ENCODE measurements at places on chromosomes 3 and 15.

DNA sequence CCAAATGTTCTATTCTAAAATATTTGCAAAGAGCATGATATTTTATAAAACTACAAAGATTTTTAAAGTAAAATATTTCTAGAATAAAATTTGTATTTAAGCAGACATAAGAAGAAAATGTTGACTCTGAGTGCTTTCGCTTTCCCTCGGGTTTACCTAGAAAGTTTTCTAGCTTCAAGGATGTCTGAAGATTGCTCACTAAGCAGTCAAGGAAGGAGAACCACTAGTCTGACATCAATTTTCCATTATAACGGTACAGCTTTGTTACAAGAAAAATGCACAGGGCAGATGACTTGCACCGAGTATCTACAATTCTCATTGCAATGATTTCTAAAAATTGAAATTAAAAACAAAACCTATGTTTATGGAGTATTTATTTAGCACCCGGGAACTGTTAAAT lies 14.2 kb downstream of the GPR15 start:
- ATAC-seq = peak; percentile 67

- no peak for ATAC-seq
Measured at GRCh38 chr3:50639055-50639494, 22.1 kb downstream of the MAPKAPK3 start.

DNA sequence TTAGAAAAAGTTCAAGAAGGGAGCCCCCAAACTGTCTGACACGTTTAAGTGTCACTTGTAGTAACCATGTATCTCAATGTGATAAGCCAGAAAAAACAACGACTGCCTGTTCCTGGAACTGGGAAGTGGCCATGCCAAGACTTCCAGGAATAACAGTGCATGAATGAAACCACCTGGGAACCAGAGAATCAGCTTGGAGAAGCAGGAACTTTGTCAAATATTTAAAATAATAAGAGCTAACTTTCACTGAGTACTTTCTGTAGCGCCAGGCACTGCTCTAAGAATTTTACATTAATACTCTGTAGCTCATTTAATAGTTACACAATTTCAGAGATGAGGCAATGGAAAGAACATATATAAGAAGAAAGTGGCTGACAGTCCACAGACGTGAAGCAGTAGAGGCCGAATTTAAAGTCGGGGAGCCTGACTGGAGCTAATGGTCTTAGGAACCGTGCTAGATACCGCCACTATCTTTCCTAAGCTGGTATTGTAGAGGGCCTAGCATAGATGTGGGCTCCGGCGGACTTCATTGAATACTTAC lies 876 bp downstream of the PLSCR1 start:
- ATAC-seq = peak; percentile 10

GRCh38 chr3:4547799-4548198 lies 54.7 kb downstream of the ITPR1 start:
- no peak for ATAC-seq

DNA sequence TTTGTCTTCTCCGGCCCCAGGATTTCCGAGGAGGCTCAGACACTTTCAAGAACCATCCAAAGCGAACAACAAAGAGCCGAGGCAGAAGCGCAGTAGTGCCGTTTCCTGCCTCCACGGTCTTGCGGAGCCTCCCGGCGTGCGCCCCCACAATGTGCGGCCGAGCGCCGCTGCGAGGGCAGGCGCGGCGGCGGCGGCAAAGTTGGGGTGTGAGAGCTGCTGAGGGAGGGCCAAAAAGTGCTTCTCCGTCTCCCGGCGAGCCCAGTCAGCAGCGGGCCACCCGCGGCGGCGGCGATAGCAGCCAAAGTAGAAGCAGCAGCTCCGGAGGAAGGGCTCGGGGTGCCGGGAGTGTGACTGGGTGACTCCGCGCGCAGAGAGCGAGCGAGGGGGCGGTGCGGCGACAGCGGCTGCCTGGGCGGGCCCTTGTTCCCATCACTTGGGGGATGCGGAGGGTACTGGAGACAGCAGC lies 749.1 kb downstream of the ROBO1 start:
- peak; percentile 54 for ATAC-seq

DNA sequence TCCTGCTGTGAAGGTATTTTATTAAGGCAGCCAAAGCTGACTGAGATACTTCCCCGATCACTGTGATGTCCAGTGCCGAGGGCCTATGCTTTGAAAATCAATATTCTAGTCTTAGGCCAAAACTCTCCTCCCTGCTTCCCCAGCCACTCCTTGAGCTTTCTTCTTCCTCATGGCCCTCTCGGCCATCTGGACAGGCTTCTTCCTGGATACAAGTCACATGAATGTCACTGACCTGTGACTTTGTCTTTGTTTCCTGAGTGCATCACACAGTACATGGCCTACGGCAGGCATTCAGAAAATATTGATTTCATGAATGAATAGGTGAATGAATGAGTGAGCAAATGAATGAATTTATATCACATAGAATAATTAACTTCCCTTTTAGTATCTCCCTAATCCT lies 24.6 kb upstream of the HES1 start:
- no peak for ATAC-seq

- peak; percentile 22 for ATAC-seq
Measured at GRCh38 chr15:78405336-78405924, 32.6 kb upstream of the IREB2 start.

DNA sequence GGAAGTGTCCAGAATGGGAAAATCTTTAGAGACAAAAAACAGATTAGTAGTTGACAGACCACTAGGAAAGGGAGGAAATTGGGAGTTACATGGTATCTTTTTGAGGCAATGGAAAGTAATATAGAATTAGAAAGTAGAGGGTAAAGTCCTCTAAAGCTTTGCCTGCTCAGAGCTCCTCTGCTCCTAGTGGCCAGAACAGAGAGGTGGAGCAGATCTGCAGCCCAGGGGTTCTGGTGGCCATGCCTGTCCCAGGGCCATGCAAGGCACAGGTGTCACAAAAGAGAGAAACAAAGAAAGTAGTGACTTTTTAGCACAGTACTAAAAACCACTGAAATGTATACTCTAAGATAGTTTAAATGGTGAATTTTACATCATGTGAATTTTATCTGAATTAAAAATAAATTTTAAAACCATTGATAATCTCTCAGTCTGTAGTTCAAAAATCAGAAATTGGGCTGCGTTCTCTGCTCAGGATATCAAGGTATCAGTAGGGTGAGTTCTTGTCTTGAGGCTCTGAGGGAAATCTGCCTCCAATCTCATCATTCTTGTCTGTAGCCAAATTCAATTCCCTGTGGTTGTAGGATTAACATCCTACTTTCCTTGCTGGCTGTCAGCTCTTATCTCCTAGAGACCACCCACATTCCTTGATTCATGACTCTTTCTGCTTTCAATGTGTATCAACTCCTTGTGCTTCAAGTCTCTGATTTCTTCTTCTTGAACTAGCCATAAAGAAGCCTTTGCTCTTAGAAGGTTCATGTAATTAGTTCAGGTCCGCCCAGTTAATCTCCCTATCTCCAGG lies 23.6 kb downstream of the PYGO1 start:
- ATAC-seq = no peak

DNA sequence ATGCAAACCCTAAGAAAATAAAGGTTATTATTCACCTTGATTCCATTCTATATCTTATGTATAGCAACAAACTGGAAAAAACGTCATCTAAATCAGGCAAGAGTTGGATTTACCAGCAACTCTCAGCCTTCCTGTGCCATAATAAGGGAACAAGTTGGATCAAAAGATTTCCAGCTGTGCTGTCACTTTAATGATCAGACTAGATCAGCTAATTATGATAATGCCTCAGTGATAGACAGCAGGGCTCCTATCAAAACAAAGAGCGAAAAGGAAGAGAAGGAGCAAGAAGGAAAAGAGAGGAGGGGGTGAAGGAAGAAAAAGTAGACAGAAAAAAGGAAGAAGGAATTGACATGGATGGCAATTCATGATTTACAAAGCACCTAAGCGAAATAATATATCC lies 36.7 kb upstream of the BCL6 start:
- no peak for ATAC-seq

DNA sequence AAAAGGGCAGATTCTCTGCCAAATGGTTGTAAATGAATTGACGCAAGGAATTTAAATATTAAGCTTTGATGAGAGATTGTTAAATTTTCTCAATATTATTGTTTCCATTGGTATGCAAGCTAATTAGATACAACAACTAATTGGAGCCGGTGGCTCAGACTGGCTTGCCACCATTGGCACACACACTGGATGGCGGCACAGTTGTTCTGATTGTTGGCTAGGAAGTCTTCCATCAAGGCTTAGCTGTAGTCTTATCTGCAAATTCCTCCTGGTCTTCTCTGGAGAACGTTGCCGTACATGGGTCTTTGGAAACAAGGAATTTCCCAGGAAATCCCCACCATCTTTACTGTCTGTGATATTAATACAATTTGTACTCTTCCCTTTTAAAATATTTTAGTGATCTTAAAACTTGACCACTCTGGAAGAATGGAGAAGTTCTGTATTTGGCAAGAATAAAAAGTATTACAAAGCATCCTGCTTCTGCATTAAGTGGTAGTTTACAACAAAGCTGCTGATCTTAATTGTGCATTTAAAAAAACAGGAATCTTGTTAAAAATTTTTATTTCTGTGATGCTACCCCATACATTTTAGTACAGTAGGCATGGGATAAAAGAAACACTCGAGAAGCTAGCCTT lies 126.5 kb downstream of the UBE2E2 start:
- no peak for ATAC-seq

GRCh38 chr15:98719137-98719740 lies 70.9 kb downstream of the IGF1R start:
- no peak for ATAC-seq

DNA sequence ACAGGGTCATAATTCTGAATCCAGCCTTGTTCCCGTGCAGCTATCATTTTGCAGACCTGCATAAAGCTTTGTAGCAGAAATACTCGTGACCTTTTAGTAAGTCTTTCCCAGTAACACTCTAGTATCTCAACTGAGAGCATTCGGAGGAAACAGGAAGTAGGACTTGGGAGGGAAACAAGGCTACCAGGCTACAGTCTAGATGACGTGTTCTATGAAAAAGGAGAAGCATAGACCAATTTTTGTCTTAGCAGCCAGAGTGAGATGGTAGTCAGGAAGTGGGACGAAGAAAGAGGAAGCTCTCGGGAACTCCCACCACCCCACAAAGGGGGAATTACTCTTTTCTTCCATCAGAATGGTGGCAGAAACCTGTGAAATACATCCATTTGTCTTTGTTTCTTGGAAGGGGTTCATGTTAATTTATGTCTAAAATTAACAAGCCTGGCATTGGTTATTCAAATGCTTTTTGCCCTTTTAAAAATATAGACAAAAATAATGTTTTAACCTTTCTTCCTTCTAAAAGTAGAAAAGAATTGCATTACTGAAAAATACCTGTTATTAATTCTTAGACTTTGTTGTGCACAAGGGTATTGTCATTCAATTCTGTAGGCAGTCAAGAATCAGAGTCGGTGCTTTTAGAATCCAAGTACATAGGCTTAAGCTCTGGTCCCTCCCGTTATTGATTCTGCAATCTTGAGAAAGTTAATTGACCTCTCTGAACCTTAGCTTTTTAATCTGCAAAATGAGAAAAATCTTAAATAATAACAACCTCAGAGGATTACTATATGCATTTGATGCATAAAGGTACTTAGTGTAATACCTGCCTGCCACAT lies 1.6 kb upstream of the SUCNR1 start:
- ATAC-seq = peak; percentile 95

DNA sequence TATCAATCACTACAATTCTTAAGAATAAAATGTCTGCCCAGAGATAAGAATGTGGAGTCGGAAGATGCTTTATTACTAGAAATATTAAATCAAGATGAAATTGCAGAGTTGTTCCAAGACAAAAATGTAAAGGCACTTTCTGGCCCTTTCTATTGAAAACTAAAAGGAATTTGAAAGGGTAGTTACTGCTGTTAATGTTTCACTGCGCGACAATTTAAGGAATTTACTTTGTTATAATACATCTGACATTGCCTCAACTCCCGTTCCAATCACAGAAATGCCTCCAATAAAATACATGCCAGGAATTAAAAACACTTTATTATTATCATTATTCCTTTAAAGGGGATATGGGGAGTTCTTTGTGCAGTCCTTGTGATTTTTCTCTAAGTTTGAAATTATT lies 26.4 kb downstream of the RSL24D1 start:
- ATAC-seq = no peak

- ATAC-seq = no peak
Measured at GRCh38 chr15:52760562-52760961, 29.6 kb downstream of the ONECUT1 start.

DNA sequence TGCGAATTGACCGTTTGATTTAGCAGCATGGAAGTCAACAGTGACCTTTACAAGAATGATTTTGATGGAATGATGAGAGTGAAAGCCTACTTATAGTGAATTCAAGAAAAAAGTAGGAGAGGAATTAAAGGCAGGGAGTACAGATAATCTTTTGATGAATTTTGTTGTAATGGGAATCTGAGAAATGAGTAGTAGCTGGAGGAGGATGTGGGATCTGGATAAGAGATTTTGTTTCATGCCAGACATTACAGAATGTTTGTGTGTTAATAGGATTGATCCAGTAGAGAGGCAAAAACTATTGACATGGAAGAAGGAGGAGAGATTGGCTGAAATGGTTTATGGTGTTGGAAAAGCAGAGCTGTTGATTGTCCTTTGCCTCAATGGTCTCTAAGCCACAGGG lies 17.4 kb upstream of the ZNF609 start:
- ATAC-seq = no peak

GRCh38 chr3:24271228-24271627 lies 223.4 kb downstream of the THRB start:
- ATAC-seq = no peak

DNA sequence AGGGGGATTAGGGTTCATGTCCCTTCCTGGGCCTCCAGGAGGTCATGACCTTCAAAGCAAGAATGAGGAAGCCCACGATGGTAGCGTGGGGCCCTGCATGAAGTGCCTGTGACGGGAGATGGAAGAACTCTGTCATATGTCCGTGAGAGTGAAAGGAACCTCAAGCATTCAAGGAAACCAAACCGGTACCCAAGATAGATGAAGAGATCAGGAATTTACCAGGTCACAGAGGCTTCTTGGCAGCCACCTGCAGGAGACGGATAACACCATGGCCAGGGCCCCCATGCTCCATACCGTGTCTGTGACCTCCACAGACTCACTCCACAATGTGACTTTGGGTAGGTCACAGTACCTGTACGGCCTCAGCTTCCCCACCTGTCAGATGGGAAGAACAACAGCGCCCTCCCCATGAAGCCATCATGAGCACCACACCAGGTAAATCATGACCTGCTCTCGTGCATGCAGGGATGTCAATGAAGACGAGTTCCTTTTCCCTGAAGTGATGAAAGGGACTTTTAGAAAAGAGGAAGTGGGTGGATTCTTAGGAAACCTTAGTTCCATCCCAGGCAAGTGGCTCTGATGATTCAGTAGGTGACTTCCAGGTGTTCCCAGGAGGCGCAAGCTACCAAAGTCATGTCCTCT lies 23.3 kb upstream of the CYP11A1 start:
- ATAC-seq = peak; percentile 6

- no peak for ATAC-seq
Measured at GRCh38 chr15:32766101-32766500, 48.3 kb downstream of the GREM1 start.

GRCh38 chr3:105473521-105474223 lies 107.0 kb downstream of the ALCAM start:
- ATAC-seq = peak; percentile 27

DNA sequence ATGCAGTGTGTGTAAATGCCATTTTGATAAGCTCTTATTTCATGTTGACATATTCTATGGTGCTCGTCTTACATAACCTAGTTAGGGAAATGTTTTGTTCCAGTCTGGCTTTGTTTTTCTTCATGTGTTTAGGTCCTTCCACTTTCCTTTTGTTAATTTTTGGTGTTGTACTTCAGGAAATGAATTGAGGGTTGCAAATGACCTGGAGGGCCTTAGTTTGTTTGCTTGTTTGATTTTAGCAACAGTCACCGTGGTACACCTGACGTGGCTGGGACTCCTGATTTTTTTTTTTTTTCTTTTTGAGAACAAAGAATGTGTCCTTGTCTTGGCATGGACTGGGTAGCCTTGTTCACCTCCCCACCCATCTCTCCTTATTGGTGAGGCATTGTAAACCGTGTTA lies 114.8 kb downstream of the IGF1R start:
- no peak for ATAC-seq
